NAMALWA (cell line): ENCODE measurements at places on chromosomes 7 and 10.

DNA sequence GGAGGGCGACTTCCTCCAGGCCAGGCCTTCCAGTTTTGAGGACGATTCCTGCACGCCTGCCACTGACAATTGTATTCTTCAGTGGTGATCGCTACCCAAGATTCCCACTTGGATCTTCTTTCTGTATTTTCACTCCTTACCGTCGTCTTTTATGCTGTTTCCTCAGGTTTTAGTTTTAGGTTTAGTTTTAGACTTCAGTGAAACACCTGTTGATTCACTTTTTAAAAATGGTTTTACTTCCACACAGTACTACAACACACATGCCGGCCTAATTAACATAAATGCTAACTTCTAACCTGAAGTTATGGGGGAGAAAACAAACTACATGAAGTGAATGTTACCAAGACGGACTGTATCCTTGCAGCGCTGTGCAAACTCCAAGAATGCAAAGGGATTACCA is 530.6 kb upstream of the MGMT start:
- DNase-seq: no peak

DNA sequence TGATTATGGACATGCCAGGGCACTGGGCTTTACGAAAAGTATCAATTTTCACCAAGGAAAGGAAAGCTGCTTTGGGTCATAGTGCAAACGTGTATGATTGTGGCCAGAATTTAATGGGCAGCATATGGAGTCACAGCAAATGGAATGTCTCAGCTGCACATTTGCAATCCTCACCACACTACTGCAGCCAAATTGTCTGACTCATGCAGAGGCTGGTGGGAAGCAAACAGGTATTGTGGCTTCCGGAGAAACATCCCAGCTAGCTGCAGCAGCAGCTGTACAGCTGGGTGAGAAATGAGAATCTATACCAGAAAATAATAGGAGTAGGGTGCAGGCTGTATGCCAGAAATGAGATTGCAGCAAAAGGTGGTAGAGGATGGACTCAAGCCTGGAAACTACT is 374.7 kb upstream of the VWC2 start:
- DNase-seq: no peak

GRCh38 chr7:74404741-74405140 is 49.0 kb upstream of the GTF2IRD1 start:
- no peak for DNase-seq

GRCh38 chr7:93062599-93062998 is 55.2 kb downstream of the SAMD9 start:
- no peak for DNase-seq

- no peak for DNase-seq
Measured at GRCh38 chr10:19749185-19749729, 67.0 kb upstream of the PLXDC2 start.
